Activated CD4-positive, alpha-beta memory T cell treated with anti-CD3 and anti-CD28 coated beads, Interleukin-2, amount 10 ng/mL, durations not matched to agents 7 days and 5 days (primary cell): ENCODE measurements at places on chromosomes 2 and 18. TPM values are rescaled to one million over a fixed set of nuclear protein-coding genes. Genes with fewer than 3 reads are reported as not detected.

KIF1A gene
- 0.71 TPM for total RNA-seq

COPS7B gene
- 38.4 TPM for total RNA-seq

NPAS2 gene
- total RNA-seq: 0.55 TPM

EFHD1 gene
- 2.7 TPM for total RNA-seq

DNA sequence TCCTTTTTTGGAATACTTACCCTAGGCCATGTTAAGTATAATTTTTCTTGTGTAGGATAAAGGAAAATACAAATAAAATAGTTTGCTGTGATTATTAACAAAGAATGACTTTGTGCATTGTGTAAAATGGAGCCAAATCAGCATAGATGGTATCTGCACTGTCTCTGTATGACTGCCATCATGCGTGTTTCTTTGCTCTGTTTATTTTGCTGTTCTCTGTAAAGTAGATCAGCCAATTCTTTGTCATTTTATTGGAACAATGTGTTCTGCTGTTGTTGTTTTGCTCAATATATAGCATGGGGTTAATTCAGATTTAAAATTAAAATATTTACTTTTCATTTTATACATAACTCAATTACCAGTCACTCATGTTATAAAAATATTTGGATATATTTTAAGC is 181.3 kb upstream of the UBE2E3 start:
- H3K27ac ChIP-seq: no peak overlapping the region
- no peak for DNase-seq
- no peaks in the 10 kb centered on the region for H3K36me3 ChIP-seq
- H3K27me3 ChIP-seq: no peaks in the 10 kb centered on the region
- no peak overlapping the region for H3K4me3 ChIP-seq

DNA sequence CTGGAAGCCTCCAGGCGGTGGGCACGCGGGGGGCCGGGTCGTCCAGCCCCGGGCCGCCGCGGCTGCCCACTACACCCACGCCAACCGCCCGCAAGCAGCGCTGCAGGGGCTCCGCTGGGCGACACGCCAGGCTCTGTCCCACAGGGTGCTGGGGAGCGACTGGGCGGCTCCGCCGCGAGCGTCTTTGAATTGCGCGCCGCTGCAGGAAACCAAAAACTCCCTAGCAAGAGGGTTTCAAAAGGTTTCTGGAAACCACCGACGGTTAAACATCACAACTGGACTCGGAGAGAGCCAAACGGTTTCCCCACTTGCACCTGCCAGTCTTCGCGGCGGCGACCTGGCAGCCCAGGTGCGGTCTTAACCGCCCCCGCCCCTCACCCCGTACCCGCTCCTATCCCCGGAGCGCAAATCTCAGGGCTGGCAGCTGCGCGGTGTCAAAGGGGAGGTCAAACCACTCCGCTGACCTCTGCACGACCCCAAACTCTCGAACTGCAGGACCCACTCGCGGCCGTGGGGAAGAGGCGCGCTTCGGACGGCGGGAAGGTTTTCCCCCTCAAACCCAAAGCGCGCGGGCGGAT is 1.0 kb downstream of the CXCR4 start:
- peak; percentile 71 for DNase-seq
- peak overlapping the region; percentile 98 for H3K4me3 ChIP-seq
- H3K27ac ChIP-seq: peak overlapping the region; percentile 97
- peaks cover 21% of the 10 kb centered on the region for H3K27me3 ChIP-seq
- H3K36me3 ChIP-seq: peaks cover 52% of the 10 kb centered on the region

- H3K4me3 ChIP-seq: no peak overlapping the region
- H3K36me3 ChIP-seq: peaks cover 35% of the 10 kb centered on the region
- H3K27ac ChIP-seq: no peak overlapping the region
- peaks cover 47% of the 10 kb centered on the region for H3K4me1 ChIP-seq
These were observed 115.9 kb downstream of the HAUS1 start for GRCh38 chr18:46220116-46220515.

GRCh38 chr2:20199633-20200270 is 25.2 kb downstream of the SDC1 start:
- H3K27me3 ChIP-seq: peaks cover 1% of the 10 kb centered on the region
- no peak for DNase-seq
- no peak overlapping the region for H3K4me3 ChIP-seq
- H3K36me3 ChIP-seq: no peaks in the 10 kb centered on the region
- H3K27ac ChIP-seq: no peak overlapping the region

- no peak overlapping the region for H3K4me3 ChIP-seq
- no peaks in the 10 kb centered on the region for H3K36me3 ChIP-seq
- no peak overlapping the region for H3K27ac ChIP-seq
- DNase-seq: no peak
- no peaks in the 10 kb centered on the region for H3K4me1 ChIP-seq
- peaks cover 16% of the 10 kb centered on the region for H3K27me3 ChIP-seq
These were observed 66.6 kb upstream of the SNTG2 start for GRCh38 chr2:883803-884748.

GRCh38 chr2:6820903-6821584 is 44.7 kb downstream of the CMPK2 start:
- H3K36me3 ChIP-seq: no peaks in the 10 kb centered on the region
- DNase-seq: no peak
- no peak overlapping the region for H3K27ac ChIP-seq
- no peak overlapping the region for H3K4me3 ChIP-seq

GRCh38 chr2:239957681-239958472 is 67.3 kb downstream of the NDUFA10 start:
- no peak overlapping the region for H3K27ac ChIP-seq
- peaks cover 14% of the 10 kb centered on the region for H3K36me3 ChIP-seq
- H3K4me3 ChIP-seq: no peak overlapping the region
- no peaks in the 10 kb centered on the region for H3K4me1 ChIP-seq

DNA sequence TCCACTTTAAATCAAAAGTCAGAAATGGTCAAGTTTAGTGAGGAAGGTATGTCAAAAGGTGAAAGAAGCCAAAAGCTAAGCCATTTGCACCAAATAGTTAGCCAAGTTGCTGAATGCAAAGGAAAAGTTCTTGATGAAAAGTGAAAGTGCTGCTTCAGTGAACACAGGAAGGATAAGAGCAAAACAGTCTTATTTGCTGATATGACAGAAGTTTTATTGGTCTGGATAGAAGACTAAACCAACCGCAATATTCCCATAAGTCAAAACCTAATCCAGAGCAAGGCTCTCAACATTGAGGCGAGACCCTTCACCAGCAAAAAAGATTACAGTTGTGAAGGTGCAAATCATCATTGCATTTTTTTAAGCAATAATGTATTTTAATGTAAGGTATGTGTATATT is 496.5 kb upstream of the LRATD1 start:
- H3K4me3 ChIP-seq: no peak overlapping the region
- no peaks in the 10 kb centered on the region for H3K36me3 ChIP-seq
- DNase-seq: no peak
- no peaks in the 10 kb centered on the region for H3K4me1 ChIP-seq

DNA sequence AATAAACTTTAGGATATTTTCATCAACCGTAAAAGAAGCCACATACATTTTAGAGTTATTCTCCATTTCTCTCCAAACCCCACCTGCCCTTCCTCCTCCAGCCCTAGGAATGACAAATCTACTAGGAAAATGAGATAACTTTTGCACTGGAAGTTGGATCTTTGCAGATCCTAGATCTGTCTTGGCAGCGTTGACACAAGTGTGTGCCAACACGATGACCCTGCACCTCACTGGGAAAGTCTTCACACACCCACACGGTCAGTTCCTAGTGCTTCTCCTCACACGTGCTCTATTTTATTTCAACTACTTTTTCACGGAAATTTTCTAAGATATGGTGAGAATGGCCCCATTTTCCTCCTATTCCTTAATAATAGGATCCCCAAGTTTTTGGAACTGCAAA is 14.1 kb upstream of the HPCAL1 start:
- no peak overlapping the region for H3K27ac ChIP-seq
- H3K4me1 ChIP-seq: peaks cover 7% of the 10 kb centered on the region
- H3K4me3 ChIP-seq: no peak overlapping the region
- DNase-seq: no peak

GRCh38 chr18:79749251-79750191 is 48.2 kb upstream of the KCNG2 start:
- no peaks in the 10 kb centered on the region for H3K4me1 ChIP-seq
- H3K36me3 ChIP-seq: peaks cover 52% of the 10 kb centered on the region
- no peak overlapping the region for H3K4me3 ChIP-seq
- no peaks in the 10 kb centered on the region for H3K27me3 ChIP-seq
- no peak for DNase-seq
- no peak overlapping the region for H3K27ac ChIP-seq

DNA sequence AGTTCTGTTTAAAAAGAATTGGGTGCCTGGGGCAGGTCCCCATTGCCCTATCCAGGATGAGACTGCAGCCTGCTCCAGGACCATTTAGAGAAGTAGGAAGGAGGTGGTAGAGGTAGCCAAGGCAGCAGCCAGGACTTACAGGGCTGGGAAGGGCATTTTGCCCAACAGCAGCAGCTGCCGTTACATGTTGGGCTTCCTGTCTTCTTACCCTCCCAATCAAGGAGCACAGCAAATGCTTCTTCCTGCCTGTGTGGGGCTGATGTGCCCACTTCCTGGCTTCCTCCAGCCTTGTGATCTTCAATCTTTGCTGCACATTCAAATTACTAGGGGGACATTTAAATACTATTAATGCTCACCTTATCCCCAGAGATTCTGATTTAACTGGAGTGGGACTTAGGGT is 112.0 kb downstream of the QPCT start:
- H3K36me3 ChIP-seq: peaks cover 13% of the 10 kb centered on the region
- H3K27ac ChIP-seq: peak overlapping the region; percentile 52
- peaks cover 47% of the 10 kb centered on the region for H3K4me1 ChIP-seq
- H3K4me3 ChIP-seq: no peak overlapping the region
- peak; percentile 54 for DNase-seq
- H3K27me3 ChIP-seq: no peaks in the 10 kb centered on the region

GRCh38 chr2:9462886-9463697 is 11.3 kb upstream of the IAH1 start:
- H3K27me3 ChIP-seq: no peaks in the 10 kb centered on the region
- H3K4me1 ChIP-seq: peaks cover 14% of the 10 kb centered on the region
- peaks cover 50% of the 10 kb centered on the region for H3K36me3 ChIP-seq
- H3K4me3 ChIP-seq: no peak overlapping the region
- no peak for DNase-seq

GRCh38 chr2:47004905-47005495 is 89.4 kb upstream of the MCFD2 start:
- H3K27me3 ChIP-seq: no peaks in the 10 kb centered on the region
- no peak overlapping the region for H3K27ac ChIP-seq
- H3K4me1 ChIP-seq: peaks cover 20% of the 10 kb centered on the region
- H3K36me3 ChIP-seq: peaks cover 21% of the 10 kb centered on the region
- DNase-seq: no peak
- H3K4me3 ChIP-seq: no peak overlapping the region

GRCh38 chr2:1360557-1361250 is 52.6 kb upstream of the TPO start:
- H3K36me3 ChIP-seq: no peaks in the 10 kb centered on the region
- peaks cover 3% of the 10 kb centered on the region for H3K27me3 ChIP-seq
- DNase-seq: no peak

- H3K36me3 ChIP-seq: peaks cover 15% of the 10 kb centered on the region
- DNase-seq: no peak
- H3K4me3 ChIP-seq: no peak overlapping the region
- H3K27me3 ChIP-seq: peaks cover 46% of the 10 kb centered on the region
- H3K4me1 ChIP-seq: peaks cover 2% of the 10 kb centered on the region
These were observed 37.8 kb upstream of the RHOB start for GRCh38 chr2:20409039-20409438.

DNA sequence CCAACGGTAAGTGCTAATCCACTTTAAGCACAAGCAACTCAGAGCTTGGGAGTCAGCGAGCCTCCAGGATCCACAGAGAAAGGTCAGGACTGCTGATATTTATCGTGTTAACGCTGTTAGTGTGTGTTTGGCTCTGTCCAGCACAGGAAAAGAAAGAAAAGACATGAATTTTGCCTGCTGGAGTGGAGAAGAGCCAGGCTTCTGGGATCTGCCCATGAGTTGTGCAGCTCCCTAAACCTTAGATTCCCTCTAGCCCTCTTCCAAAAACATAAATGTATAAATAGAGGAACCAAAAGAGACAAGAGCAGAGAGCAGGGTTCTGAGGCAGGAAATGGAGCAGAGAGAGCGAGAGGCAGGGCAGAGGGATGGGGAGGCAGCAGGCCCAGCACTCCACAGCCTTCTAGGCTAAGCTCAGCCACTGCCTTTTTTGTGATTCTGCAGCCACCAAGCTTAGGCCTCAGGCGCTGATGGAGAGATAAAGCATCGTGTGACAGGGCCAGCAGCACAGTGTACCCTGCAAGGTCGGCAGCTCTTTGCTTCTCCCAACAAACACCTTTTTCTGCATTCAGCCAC is 14.5 kb upstream of the MAT2A start:
- no peaks in the 10 kb centered on the region for H3K36me3 ChIP-seq
- H3K4me3 ChIP-seq: no peak overlapping the region
- H3K4me1 ChIP-seq: no peaks in the 10 kb centered on the region
- no peak overlapping the region for H3K27ac ChIP-seq
- H3K27me3 ChIP-seq: peaks cover 26% of the 10 kb centered on the region
- no peak for DNase-seq

DNA sequence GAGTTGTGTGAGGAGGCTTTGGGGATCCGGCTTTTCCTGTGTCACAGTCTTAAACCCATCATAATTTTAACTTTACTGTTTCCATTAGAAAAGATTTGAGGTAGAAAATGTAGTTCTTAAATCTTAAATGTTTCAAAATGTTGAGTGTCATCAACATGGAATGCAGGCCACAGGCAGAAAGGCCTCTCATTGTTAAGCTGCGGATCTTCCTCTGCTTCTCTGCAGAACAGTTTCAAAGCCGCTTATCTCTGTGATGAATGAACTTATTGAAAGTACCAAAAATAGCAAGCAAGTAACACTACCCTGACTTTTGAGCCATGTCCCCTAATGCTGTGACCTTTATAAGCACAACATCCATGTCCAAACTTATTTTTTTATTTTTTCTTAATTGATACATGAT is 1645.8 kb downstream of the DPP10 start:
- H3K36me3 ChIP-seq: no peaks in the 10 kb centered on the region
- H3K4me3 ChIP-seq: no peak overlapping the region
- no peak for DNase-seq
- H3K27ac ChIP-seq: no peak overlapping the region

- H3K4me3 ChIP-seq: no peak overlapping the region
- no peaks in the 10 kb centered on the region for H3K27me3 ChIP-seq
- no peak for DNase-seq
- no peaks in the 10 kb centered on the region for H3K36me3 ChIP-seq
These were observed 762.4 kb downstream of the DSC3 start for GRCh38 chr18:30280186-30280585.

GRCh38 chr2:217527590-217528202 is 475.1 kb downstream of the TNS1 start:
- no peaks in the 10 kb centered on the region for H3K36me3 ChIP-seq
- H3K27ac ChIP-seq: no peak overlapping the region
- no peak overlapping the region for H3K4me3 ChIP-seq
- no peak for DNase-seq

GRCh38 chr2:205193836-205194228 is 488.5 kb upstream of the NRP2 start:
- DNase-seq: no peak
- H3K4me1 ChIP-seq: no peaks in the 10 kb centered on the region
- H3K27me3 ChIP-seq: no peaks in the 10 kb centered on the region
- no peaks in the 10 kb centered on the region for H3K36me3 ChIP-seq

- no peak overlapping the region for H3K27ac ChIP-seq
- H3K4me1 ChIP-seq: peaks cover 37% of the 10 kb centered on the region
- no peak for DNase-seq
- peaks cover 25% of the 10 kb centered on the region for H3K36me3 ChIP-seq
- peaks cover 2% of the 10 kb centered on the region for H3K27me3 ChIP-seq
- no peak overlapping the region for H3K4me3 ChIP-seq
These were observed 27.8 kb upstream of the TTC39C start for GRCh38 chr18:23986600-23987359.

- no peak overlapping the region for H3K4me3 ChIP-seq
- peaks cover 2% of the 10 kb centered on the region for H3K36me3 ChIP-seq
- no peak for DNase-seq
These were observed 23.1 kb upstream of the TMBIM1 start for GRCh38 chr2:218315397-218315796.
